ENCODE measurements at places on chromosomes 5 and 9.

- DNase-seq: no peak
Observed at GRCh38 chr9:137110147-137110910, 4.2 kb downstream of the DPP7 start.

GRCh38 chr5:29469581-29469980 is 1723.9 kb upstream of the CDH6 start:
- no peak for DNase-seq

GRCh38 chr9:134057751-134058701 is 9.8 kb downstream of the BRD3 start:
- no peak for DNase-seq

- DNase-seq: peak; percentile 62
Observed at GRCh38 chr5:93599399-93600120, 16.5 kb downstream of the NR2F1 start.

DNA sequence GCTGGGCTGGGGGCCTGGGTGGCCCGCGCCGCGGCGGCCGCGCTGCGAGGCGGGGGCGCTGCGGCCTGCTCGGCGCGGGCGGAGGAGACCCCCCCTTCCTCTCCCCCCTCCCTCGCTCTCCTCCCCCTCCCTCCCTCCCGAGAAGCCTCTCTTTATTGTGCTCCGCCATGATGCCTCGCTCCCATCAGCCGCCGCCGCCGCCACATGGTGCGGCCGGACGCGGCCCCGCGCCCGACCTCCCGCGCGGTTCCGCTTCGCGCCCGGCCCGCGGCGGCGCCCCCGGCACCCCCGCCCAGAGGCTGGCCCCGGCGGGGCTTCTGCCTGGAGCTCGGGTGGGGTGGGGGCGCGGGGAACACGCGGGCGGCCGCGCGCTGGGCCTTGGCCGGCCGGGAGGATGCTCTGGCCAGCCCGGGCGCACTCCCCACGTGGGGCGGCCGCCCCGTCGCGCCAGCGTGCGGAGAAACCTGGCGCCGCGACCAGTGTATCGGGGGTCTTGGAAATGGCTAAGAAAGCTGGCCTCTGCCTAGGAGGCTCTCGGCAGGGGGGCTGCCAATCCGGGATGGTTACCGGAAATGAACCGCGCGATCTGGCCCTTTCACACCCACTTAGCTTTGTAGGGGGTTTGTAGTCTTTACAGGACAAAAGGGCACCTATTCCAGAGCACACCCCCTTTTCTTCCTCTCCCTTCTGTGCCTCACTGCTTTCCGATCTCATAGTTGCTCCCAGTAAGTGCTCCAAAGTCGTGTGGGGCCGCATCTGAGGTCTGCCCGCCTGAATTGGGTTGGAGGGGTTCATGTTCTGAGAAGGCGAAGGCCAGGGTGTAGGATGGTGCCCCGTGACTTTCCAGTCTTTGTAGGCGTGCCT is 1.0 kb downstream of the SET start:
- peak; percentile 72 for DNase-seq

DNA sequence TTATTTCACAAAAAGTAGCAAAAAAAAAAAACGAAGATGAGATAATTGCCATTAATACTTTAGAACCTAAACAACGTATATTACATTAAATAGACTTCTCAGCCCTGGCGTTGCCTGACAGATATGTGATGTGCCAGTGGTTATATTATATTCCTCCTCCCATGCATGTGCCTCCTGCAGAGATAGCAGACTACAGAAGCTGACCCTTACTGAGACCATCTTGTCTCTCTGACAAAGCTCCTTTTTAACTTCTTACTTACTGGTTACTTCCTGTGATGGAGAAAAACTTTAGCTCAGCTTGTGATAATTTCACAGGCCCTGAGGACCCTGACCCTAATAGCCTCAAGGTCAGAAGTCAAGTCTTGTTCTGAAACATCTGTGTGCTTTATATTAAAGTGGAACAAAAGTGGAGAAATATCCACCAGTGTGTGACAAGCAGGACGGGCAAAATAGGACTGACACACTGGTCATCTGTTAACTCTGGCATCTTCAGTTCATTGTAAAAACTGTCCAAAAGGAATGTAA is 80.6 kb upstream of the POU5F2 start:
- no peak for DNase-seq

DNA sequence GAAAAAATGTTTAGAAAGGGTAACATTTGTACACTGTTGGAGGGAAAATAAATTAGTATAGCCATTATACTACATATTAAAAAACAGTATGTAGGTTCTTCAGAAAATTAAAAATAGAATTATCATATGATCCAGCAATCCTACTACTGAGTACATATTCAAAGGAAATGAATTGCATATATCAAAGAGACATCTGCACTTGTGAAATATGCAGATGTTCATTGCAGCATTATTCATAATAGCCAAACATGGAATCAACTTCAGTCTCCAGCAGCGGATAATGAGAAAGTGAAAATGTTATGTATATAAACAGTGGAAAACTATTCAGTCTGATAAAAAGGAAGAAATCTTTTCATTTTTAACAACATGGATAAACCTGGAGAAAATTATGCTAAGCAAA is 695.5 kb downstream of the SLCO4C1 start:
- DNase-seq: no peak

DNA sequence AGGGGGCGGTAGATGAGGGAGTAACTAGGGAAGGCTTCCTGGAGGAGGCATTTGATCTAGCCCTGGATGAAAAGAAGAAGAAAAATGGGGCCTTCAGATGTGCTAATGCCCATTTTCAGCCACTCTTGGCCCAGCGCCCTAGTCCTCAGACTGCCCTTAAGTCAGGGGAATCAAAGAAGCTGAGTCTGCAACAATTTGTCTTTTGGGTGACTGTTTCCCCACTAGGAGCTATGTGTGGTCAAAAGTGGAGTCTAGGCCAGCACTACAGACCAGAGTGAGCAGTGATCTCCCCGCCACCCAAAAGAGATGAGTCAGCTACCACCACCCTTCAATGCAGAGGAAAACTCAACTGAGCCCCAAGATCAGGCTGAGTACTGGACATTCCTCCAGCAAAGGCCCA is 542.1 kb downstream of the BNC2 start:
- no peak for DNase-seq

GRCh38 chr5:35879096-35879495 is 22.4 kb downstream of the IL7R start:
- no peak for DNase-seq

- no peak for DNase-seq
Observed at GRCh38 chr9:89427621-89428221, 70.2 kb downstream of the SEMA4D start.

DNA sequence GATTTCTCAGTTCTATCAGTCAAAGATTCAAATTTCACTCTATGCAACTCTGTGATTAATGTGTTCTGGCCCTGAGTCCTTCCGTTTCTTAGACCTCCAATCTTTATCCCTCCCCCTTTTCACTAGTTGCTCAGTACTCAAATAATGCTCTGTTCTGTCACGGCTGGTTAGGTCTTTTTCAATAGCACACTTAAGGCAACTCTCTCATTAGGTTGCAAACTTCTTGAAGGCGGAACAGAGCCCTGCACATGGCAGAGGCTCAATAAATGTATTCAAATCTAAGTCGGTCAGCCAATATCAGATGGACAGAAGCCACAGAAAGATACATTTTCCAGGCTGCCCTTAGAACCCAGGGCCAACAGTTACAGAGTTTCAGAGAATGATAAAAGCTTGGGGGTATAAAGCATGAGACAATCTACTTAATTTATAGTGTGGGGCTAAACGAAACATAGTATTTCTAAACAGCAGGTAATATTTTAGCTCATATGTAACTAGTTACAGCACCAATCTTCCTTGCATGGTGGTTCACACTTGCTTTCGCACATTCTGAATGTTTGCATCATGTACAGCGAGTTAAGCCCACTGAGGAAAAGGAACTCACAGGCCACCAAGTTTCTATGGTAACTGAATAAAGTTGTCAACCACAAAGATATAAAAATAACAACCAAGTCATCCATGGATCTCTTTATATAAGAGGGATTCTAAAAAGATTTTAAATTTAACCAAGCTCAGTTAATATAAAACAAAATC is 67.1 kb upstream of the GOLPH3 start:
- no peak for DNase-seq

- no peak for DNase-seq
Observed at GRCh38 chr9:125663127-125663526, 43.9 kb downstream of the MAPKAP1 start.

DNA sequence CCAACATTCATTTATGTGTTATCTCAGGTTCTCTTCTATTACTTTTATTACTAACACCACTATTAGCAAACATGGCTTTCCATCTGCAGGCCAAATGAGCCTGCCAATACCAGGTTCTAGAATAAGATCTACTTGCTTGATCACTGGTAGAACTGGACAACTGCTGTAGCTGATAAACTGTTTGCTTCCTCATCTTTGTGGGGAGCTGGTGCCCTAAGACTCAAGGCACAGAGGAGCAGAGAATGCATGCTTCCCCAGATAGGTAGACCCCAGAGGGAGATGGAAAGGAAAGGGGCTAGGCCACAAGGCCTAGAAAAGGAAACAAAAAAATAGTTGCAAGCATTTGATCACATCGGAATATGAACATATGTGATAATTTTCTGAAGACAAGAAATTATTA is 30.7 kb upstream of the AUH start:
- DNase-seq: no peak

GRCh38 chr5:130337179-130337888 is 433.1 kb downstream of the CHSY3 start:
- no peak for DNase-seq

DNA sequence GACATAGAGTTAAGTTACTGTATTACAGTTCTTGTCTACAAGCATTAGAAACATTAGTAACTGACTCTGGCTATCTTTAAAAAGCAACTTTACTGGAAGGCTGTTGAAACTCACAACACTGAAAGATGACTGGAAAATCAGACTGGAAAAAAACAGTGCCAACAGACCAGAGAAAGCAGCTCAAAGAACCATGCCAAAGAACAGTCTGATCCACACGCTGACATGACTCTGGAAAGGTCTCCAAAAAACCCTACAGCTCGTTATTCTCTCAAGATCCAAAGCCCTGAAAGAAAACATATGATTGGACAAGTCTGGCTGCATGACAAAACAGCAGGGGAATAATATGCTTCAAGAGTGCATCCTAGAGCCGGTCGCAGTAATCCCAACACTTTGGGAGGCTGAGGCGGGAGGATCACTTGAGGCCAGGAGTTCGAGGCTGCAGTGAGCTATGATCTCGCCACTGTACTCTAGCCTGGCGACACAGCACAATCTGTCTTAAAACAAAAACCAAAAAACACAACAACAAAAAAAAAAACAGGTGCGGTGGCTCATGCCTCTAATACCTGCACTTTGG is 5.6 kb downstream of the GOLPH3 start:
- DNase-seq: no peak

DNA sequence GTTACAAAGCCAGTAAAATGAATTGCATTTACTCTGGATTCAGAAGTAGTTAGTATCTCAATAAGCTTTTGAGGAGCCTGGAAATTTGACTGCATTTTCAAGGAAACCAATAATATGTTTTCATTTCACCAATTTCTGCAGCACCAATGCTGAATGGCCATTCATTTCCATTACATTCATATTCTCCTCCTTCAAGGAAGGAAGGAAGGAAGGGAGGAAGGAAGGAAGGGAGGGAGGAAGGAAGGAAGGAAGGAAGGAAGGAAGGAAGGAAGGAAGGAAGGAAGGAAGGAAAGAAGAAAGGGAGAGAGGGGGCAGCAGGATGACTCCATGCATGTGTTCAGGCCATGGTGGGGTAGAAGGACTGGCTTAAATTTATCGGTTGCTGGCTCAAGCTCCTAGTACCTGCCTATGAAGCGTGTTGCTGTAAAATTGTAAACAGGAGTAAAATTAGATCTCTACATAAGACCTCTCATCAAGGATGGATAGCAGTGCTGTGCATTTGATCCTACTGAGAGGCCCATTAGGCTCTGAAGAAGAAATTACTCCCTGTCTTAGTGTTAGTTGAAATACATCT is 498.8 kb upstream of the TNC start:
- DNase-seq: no peak

- DNase-seq: peak; percentile 48
Observed at GRCh38 chr9:82539146-82539545, 523.8 kb downstream of the RASEF start.

- peak; percentile 87 for DNase-seq
Observed at GRCh38 chr5:32613050-32613672, 27.8 kb downstream of the SUB1 start.

- no peak for DNase-seq
Observed at GRCh38 chr9:19527663-19528062, 118.9 kb downstream of the ACER2 start.

DNA sequence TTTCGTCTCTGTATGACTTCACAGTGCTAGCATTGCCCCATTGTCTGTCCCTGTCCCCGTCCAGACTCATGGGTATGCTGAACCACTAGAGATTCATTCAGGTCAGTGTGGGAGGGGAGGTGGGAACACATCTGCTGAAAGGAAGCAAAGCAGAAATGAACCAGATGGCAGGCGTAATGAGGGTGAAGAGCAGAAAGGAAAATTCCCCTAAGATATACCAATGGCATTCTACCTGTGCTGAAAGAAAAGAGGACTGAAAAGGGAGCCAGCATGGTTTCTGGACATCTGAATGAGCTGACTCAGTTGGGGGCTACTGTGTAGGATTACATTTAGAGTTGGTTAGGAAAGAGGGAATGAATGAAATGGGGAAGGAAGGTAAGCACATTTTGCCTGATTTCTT is 678.7 kb downstream of the MAT2B start:
- no peak for DNase-seq

DNA sequence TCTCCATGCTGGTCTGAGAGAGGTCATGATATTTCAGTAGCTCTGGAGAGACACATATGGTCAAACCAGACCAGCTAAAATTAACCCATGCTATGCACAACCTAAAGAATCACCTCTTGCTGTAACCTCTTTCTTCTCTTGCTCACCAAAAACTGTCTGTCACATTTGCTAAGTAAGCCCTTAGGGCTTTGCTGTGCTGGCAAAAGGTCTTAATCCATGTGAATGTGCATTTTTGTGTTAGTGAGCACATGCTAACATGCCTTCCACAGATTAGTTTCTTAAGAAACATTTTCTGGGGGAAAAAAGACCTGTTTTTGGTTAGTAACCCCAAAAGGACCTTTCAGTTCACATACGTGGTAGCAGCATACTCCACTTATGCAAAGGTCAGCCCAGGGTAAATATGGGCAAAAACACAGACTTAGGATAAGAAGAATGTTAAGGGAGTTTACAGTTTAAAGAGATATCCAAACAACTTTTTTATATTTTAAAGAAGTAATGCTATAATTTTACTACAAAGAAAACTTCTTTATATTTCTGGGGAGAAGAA is 124.2 kb upstream of the CCDC152 start:
- DNase-seq: no peak
